ENCODE measurements at places on chromosomes 2 and 18.

GRCh38 chr2:133389569-133389968 is 178.7 kb downstream of the NCKAP5 start:
- no peak for DNase-seq

DNA sequence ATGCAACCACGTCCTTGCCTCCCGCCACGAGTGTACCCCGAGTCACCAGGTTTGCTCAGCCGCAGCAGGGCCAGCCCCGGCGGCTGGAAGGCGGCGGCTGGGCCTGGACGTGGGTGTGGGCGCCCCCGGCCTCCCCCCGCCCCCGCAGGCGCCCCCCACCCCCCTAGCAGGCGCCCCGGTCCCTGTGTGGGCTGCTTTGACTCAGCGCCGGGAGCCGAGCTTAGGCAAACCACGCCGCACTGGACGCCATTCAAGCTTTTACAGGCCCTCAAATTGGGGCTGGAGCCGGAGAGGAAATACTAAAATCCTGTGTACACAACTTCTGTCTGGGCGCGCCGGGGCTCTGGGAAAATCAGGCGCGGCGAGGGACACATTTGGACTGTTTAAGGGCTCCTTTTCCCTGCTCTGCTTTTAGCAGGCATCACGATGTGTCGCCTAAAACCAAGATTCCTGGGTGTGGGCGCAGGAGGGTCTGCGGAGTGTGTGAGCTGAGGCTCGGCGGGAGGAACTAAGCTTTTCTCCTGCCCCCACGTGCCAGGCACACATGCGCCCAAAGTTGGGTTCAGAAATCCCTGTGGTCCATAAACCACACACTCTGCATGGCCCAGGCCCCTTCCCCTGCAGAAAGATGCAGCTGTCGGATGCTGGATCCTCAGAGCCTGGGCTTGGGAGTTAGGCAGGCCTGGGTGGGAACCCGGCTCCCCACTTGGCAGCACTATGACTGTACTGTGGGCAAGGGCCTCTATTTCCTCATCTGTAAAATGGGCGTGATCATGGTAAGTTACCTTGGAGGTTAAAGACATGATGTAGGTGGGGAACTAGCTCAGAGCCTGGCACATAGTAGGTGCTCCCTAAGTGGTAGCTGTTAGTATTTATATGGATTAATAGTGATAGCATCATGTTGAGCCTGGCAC is 57.6 kb downstream of the ATOH8 start:
- DNase-seq, result no peak

DNA sequence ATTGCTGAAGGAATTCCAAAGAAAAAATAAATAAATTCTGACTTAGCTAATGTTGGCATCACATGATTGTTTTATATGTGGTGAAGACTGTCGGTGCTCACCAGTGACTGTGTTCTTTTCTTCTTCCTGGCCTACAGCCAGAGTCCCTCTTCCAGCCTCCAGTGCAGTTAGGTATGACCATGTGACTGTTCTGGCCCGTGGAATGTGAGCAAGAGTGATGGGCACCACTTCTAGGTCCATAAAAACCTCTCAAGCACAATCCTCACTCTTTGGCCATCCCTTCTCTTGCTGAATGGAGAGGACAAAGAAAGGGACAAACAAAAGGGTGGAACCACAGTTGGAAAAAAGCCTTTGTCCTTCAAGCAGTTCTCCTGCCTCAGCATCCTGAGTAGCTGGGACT is 39.0 kb upstream of the BMPR2 start:
- DNase-seq, result no peak

DNA sequence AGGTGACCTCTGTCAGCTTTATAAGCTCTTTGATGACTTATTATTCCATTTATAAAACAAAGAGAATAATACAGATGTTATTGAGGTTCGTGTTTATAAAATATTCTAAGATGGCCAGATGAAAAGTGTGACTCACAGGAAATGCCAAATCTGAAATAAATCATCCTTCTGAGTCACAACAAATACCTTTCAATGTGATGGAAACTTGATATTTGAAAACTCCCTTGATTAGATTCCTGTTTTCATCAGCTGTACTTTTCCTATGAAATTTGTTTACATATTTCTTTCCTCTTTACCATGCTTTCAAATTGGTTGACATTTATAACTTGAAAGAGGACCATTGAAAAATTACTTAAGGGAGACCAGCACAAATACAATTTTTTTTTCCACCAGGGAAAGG is 30.6 kb upstream of the PPP1R1C start:
- DNase-seq, result no peak

GRCh38 chr2:50491541-50492476 is 540.1 kb downstream of the NRXN1 start:
- no peak for DNase-seq

DNA sequence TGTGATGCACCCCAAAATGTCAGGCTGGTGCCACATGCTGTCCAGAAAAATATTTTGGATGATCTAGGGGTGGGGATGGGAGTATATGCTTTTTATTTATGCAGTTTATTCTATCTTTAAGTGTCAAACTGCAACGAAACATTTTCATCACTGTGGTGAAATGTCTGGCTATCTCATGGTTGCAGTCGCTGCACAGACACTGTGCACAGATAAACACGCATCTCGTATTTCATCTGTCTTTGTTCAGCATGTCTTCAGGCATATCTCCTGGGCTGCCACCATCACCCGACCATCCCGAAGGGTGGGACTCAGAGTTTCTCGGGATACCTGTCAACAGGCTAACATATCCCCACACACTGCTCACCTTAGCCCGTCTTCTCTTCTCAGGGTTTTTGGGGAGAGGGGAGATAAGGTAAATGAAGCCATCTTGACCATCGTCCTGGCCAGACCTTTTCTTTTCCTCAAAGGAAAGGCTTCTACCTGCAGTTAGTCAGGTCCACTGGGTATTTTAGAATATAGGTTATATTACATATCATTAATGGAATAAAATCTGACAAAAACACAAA is 80.7 kb upstream of the NABP1 start:
- no peak for DNase-seq

DNA sequence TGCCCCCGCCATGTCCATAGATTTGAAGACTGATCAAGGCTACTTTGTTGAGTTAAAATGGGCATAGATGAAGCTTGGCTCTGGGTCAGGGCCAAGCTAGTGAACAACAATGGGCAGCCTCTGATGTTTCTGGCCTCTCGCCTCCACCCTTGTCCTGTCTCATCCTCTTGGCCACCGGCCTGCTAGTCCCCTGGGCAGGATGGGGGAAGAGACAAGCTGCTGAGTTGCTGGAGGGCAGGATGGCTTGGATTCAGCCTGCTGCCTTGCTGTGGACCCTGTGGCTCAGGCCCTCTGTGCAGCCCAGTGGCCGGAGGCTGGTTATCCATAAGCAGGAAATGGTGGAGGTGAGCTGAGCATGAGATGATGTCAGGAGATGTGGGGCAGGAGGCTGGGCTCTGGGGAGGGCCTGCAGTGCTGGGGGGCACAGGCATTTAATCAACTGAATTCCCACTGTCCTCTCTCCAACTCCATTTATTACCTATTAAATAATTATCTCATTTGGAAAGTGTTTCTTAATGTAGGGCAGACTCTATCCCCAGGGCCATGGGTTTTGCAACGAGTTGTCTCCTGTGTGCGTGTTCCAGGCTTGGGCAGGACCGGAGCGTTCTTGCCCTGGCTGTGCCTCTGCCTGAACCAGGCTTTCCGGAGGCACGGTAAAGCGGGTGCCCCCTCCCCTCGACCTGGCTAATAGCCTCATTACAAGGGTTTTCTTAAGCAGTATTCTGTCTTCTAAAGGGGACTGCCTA is 122.9 kb downstream of the GLI2 start:
- DNase-seq, result no peak

DNA sequence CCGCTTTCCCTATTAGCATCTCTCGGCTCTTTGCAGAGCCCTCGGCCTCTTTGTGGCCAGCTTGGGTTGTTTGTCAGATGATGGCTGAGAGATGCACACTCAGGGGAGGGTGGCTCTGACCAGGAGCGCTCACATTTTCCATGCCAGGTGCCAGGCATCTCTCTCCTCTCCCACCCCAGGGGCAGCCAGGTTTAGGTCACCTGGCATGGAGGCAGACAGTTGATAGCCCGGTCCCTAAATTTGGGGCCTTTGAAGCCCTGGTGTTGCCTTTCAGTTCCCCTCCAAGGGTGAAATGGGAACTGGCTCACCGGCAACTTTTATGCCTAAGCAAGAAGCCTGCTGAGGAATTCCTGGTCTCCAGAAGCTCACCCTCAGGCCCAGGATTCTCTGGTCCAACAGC is 19.1 kb downstream of the LBH start:
- no peak for DNase-seq

DNA sequence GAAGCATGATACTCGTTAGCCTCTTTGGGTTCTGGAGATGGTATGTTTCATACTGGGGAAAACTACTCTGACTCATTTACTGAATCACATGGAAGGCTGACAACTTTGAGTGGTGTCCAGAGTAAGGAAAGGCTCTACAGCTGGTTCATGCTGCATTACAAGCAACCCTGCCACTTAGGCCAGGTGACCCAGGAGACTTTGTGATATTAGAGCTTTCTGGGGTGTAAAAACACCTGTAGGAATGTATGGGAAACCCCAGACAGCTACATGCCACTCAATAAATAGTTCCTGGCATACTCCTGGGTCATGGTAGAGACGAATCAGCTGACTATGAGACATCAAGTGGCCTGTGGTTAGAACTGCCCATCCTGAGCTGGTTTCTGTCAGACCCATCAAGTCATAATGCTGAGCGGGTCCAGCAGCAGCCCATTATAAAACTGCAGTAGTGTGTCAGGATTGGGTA is 21.3 kb upstream of the TCF7L1 start:
- no peak for DNase-seq

DNA sequence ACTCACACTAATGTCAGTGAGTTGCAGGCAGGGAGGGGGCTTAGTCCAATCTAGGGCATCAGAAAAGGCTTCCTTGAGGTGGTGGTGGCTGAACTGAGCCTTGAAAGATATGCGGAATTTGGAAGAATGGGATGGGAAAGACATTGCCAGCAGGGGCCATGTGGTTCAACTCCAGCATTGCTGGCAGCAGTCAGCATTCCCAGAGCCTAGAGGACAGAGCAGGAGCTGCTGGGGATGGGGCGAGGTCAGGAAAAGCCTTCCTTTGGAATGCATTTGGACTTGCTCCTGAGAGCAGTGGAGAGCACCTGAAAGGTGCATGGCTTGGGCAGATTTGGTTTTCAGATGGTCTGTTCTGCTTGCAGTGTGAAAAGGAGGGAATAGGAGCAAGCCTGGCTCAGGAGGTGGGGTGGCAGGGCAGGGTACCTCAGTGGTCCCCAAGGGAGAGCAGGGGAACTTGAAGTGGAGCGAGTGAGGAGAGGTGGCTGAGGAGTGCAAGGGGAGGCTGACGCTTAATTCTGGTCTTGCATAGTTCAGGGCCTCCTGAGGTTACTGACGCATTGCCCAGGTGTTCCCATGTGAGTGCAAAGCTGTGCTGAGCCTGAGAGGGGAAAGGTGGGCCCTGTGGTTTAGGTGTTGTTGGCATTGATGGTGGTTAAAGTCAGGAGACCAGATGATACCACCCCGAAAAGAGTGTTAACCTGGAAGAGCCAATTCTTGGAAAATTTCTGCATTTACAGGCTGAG is 112.1 kb upstream of the MGAT5 start:
- no peak for DNase-seq

- DNase-seq, result no peak
Observed at GRCh38 chr2:30778611-30779010, 28.6 kb downstream of the CAPN13 start.

- DNase-seq, result no peak
Observed at GRCh38 chr2:39512941-39513340, 75.9 kb upstream of the MAP4K3 start.

GRCh38 chr18:33184958-33185357 is 255.6 kb downstream of the CCDC178 start:
- DNase-seq, result no peak

- DNase-seq, result no peak
Observed at GRCh38 chr18:8301427-8302172, 307.6 kb upstream of the RAB12 start.

GRCh38 chr2:207257251-207258250 is 91.8 kb upstream of the KLF7 start:
- DNase-seq, result no peak

DNA sequence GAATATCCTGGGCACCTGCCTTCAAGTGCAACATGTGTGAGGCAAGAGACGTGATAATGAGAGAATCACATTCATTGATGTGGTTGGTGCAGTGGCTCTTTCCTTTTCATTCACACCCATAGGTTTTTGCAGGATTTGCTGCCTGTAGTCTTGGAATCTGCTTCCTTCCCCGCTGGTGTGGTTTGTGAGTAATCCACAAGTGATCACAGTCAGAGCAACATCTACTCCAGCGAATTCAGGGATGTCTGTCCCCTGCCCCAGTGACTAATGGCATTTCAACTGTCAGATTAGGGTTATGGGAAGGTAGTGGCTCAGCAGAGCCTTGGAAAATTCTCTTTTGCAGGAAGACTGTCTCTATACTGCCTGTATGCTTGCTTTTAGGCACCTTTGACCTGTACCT is 225.5 kb upstream of the RBMS1 start:
- DNase-seq, result no peak

- DNase-seq, result no peak
Observed at GRCh38 chr18:28063271-28063761, 113.6 kb downstream of the CDH2 start.

DNA sequence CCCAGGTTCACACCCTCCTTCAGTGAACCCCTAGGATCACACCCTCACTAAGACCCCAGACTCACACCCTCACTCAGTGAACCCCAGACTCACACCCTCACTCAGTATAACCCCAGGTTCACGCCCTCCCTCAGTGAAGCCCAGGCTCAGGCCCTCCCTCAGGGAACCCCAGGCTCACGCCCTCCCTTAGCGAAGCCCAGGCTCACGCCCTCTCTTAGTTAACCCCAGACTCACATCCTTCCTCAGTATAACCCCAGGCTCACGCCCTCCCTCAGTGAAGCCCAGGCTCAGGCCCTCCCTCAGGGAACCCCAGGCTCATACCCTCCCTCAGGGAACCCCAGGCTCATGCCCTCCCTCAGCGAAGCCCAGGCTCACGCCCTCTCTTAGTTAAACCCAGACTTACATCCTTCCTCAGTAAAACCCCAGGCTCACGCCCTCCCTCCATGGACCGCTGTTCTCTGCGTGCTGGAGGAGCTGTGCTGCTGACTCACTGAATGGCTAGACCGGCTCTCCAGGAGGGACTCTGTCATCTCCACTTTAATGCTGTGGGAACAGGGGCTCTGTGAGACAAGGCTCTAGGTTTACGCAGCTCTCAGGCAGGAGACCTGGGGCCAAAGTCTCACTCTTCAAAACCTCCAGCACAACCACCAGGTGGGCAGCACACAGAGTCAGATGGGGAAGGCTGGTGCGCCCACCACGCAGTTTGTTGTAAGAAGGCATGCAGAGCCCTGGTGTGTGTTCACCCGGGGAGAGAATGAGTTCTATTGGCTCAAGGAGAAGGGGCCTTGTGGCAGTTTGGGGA is 506.9 kb upstream of the MYT1L start:
- no peak for DNase-seq

DNA sequence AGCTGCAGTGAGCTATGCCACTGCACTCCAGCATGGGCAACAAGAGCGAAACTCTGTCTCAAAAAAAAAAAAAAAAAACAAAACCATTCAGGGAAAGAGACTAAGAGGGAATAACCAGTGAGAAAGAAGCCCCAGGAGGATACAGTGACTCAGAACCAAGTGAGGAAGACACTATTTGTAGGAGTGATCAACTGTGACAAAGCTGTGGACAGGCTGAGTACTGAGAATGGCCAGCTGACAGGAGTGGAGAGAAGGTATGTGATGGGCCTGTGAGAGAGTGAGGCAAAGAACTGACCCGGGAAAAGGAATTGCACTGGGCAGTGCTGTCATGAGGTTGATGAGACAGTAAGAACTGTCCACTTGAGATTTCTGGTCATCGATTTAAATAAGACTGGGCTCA is 6.7 kb upstream of the LCT start:
- no peak for DNase-seq

Data from activated CD4-positive, alpha-beta T cell treated with anti-CD3 and anti-CD28 coated beads, Interleukin-2, amount 50 U/mL, for 4 hours (primary cell).